ENCODE measurements at places on chromosomes 1 and 21. TPM values are rescaled to one million over a fixed set of nuclear protein-coding genes. Genes with fewer than 3 reads are reported as not detected.
A peak's percentile ranks its signal among the peaks of the same experiment; 100 is the strongest.

Gene TMEM82
- polyA plus RNA-seq: not detected

DNA sequence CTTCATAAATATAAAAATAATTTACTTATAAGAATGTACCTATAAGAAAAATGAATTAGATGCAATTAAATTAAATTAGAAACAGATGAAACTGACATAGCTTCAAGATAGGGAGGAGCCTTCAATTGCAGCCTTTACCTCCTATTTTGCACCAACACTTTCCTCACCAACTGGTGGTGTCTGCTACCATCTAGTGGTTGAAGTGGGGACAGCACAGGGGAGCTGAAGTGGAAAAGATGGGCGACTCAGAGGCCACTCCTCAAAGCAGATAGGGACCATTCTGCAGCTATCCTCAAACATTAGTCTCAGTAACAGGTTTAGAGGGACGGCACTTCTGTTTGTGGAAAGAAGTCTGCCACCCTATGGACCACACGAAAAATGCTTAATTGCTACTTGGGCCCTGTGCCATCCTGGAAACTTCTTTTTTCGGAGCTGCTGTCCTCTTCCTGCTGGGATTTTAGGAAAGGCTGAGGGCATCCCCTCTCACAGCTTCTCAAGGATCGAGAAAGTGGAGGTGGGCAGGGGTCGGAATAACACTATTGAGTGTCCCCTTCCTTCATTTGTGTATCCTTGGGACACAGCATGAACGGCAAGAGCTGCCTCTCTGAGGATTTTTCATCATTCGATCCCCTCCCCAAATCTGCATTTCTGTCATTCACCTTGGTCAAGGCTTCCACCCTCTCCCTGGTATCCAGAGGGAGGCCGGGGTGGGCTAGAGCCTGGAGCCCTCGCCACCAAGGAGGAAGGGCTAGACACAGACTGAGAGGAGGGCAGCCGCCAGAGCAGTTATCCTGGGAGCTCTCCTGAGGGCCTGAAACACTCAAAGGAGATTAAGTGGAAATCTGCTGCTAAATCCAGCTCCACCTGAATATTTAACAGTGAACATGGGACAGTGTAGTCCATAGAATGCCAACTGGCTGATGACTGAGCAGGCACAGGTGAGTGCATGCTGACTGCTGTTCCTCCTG is 9.6 kb downstream of the PROK1 start:
- H3K27me3 ChIP-seq: no peaks in the 10 kb centered on the region
- no peak overlapping the region for H3K4me3 ChIP-seq
- peak; percentile 86 for DNase-seq
- H3K27ac ChIP-seq: no peak overlapping the region
- no peaks in the 10 kb centered on the region for H3K36me3 ChIP-seq
- peaks cover 16% of the 10 kb centered on the region for H3K4me1 ChIP-seq

- no peak overlapping the region for H3K4me3 ChIP-seq
- H3K36me3 ChIP-seq: peaks cover 75% of the 10 kb centered on the region
- no peak for DNase-seq
- H3K27ac ChIP-seq: no peak overlapping the region
Measured at GRCh38 chr1:156014829-156015228, 5.9 kb downstream of the SSR2 start.

DNA sequence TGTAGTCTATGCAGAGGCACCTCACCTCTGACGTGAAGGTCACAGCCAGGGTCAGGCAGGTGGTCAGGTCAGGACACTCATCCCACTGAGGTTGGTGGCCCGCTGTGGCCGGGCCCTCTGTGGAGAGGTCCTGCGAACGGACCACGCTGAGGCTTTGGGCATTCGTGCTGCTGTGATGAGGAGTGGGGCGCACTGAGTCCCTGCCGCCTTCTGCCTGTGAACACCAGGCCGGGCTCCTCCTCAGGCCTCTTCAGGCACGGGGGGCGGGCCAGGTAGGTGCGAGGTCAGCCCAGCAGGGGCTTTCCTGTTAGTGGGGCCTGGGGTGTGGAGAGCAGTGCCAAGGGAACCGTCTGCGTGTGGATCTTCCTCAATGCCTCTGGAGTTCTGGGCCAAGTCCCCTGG is 39.0 kb downstream of the COQ8A start:
- no peak overlapping the region for H3K4me3 ChIP-seq
- H3K27ac ChIP-seq: no peak overlapping the region
- H3K4me1 ChIP-seq: peaks cover 5% of the 10 kb centered on the region
- DNase-seq: no peak
- no peaks in the 10 kb centered on the region for H3K27me3 ChIP-seq

DNA sequence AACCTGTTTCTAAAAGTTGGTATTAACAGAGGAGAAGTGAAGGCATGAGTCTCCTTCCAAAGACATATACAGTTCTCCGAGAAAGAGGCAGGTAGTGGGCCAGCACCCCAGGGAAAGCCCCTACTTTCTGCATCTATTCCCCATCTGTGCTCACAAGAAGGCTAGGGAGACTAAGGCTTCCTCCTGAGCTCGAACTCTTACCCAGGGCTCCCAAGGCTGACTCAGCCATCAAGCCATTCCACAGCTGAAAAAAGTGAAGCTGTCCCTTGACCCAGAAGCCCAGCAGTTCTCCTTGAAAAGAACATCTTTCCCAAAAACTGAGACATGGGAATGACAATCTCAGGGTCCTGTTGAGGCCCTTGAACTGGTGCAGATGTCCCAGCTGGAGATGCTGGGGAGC is 1.9 kb upstream of the PADI3 start:
- no peaks in the 10 kb centered on the region for H3K36me3 ChIP-seq
- H3K27me3 ChIP-seq: no peaks in the 10 kb centered on the region
- H3K4me3 ChIP-seq: no peak overlapping the region
- no peak overlapping the region for H3K27ac ChIP-seq
- no peaks in the 10 kb centered on the region for H3K4me1 ChIP-seq

- H3K4me1 ChIP-seq: peaks cover 16% of the 10 kb centered on the region
- H3K36me3 ChIP-seq: peaks cover 5% of the 10 kb centered on the region
- no peak overlapping the region for H3K4me3 ChIP-seq
- H3K27ac ChIP-seq: no peak overlapping the region
Measured at GRCh38 chr1:88998716-88999115, 6.3 kb upstream of the KYAT3 start.

DNA sequence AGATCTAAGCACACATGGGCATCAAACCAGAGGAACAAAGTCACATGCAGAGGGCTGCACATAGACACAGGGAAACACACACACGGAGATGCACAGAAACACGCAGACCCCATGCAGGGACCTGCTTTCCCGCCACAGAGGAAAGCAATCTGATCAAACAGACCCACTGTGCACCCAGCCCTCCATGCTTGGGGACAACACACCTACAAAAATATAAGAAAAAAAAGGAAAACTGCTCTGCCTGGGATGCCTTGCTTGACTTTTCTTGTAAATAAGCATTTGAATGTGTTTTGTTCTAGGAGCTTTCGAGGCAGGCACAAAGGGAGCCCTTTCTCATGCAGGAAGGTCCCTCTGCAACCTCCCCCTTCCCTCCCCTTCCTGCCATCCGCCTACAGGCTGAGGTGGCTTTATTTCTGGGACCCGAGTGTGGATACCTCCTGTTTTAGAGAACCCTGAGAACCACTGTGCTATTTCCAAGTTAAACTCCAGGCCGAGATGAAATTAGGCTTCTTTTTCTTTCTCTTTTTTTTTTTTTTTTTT is 3.5 kb upstream of the ICMT start:
- H3K36me3 ChIP-seq: no peaks in the 10 kb centered on the region
- H3K27ac ChIP-seq: no peak overlapping the region
- no peak for DNase-seq
- H3K4me3 ChIP-seq: no peak overlapping the region
- 0 out of 2 replicates have a peak, but pooled peaks cover 4% of the 10 kb centered on the region for H3K4me1 ChIP-seq

- no peaks in the 10 kb centered on the region for H3K27me3 ChIP-seq
- H3K27ac ChIP-seq: no peak overlapping the region
- DNase-seq: no peak
- no peak overlapping the region for H3K4me3 ChIP-seq
- H3K4me1 ChIP-seq: no peaks in the 10 kb centered on the region
Measured at GRCh38 chr1:195960580-195960979, 647.7 kb downstream of the KCNT2 start.

Gene BARHL2
- polyA plus RNA-seq: not detected

Gene C1QA
- polyA plus RNA-seq: not detected

DNA sequence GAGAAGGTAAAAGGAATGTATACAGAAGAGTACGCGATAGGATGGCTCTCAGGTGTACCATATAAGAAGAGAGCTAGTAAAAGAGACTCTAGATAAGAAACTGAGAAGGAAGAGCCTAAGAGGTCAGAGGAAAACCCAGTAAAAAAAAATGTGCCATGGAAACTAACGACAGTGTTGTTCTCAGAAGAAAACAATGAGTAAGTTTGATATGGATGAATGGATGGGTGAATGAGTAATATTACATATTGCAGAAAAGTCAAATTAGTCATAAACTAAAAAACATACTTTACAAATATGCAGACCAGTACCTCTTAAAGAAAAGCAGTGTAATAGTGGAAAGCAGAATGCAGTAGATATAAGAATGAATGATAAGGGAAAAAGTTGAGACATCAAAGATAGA is 316.2 kb downstream of the HMCN1 start:
- no peaks in the 10 kb centered on the region for H3K36me3 ChIP-seq
- no peak overlapping the region for H3K4me3 ChIP-seq
- no peak overlapping the region for H3K27ac ChIP-seq

Gene SPRR2A
- not detected for polyA plus RNA-seq

All from GM23248 (cell line).